ENCODE measurements at places on chromosomes 1 and 21.

DNA sequence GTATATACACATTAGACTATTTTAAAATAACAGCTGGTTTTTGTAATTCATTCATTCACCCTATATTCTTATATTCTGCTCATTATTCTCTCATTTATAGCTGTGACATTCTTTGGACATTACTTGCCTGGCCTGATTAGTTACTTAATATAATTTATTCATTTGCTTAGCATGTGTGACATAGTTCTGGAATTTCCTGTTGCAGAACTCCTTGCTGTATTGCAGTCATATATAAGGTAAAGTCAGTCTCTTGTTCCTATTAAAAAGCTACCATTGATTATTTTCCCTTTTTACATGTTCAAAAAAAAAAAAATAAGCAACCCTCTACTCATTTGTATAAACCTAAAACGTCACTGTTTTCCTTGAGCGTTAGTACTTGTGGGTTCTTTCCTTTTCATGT is 23.9 kb downstream of the GNAT2 start:
- DNase-seq = no peak

DNA sequence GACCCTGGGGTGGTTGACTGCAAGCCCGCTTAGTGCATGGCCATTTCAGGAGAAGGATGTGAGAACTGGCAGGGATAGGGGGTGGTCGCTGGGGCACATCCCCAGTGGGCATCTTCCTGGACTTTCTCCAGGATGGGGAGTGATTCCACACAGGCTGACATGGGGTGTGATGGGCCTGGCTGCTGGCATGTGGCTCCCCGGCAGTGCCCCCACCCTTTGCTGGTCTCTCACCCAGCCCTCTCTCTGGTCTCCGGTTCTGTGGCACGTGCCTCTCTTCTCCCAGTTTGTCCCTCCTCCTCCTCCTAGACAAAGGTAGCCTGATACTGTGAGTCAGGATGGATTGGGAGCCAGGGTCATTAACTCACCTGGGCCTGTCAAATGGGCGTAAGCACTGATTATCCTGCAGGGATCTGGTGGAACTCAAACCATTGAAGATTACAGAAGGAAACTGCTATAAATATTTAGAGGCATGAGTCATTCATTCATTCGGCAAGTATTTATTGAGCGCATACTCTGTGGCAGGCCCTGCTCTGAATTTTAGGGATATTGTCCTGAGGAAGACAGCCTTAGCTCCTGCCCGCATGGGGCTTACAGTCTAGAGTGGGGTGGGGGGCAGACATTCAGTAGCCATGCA is 23.6 kb upstream of the EPS8L3 start:
- no peak for DNase-seq

DNA sequence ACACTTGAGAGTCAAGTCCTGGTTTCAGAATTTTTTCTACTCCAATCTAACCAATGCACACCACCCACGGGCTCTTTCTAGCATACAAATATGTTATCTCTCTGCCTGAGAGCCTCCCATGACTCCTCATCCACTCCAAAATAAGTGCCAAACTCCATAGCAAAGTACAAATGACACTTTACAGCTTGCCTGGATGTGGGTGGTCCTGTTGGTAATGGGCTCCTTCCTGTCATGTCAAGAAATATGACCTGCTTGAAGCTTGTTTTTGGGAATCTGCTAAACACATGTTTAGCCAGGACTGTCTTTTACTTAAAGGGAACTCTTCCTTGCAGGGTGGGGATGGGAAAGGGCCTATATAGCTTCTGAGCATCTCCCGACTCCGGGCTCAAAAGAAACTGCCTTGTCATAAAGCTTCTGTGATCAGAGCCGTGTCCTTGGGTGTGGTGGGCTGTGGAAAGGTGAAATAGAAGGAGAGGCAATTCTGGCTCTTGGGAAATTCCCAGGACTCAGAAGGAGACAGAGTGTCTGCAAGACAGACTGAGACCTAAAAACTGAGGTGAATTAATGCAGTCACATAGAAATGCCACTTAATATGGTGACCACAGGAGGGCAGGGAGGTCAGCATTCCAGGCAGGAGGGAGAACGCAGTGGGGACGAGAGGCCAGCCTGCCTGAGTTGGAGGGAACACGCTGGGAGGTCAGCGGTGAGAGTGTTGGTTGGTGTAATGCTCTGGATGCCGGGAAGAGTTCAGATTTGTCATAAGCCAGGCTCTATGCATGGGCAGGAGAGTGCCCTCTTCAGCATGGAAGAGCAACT is 6.1 kb upstream of the IGFN1 start:
- DNase-seq = peak; percentile 99

GRCh38 chr1:112807117-112807516 is 92.0 kb upstream of the PPM1J start:
- DNase-seq = no peak

Measured in RCC 7860 (cell line).